Suppressor macrophage treated with lipopolysaccharide for 4 hours (primary cell): ENCODE measurements at places on chromosomes 2 and 18.
A peak's percentile ranks its signal among the peaks of the same experiment; 100 is the strongest.

DNA sequence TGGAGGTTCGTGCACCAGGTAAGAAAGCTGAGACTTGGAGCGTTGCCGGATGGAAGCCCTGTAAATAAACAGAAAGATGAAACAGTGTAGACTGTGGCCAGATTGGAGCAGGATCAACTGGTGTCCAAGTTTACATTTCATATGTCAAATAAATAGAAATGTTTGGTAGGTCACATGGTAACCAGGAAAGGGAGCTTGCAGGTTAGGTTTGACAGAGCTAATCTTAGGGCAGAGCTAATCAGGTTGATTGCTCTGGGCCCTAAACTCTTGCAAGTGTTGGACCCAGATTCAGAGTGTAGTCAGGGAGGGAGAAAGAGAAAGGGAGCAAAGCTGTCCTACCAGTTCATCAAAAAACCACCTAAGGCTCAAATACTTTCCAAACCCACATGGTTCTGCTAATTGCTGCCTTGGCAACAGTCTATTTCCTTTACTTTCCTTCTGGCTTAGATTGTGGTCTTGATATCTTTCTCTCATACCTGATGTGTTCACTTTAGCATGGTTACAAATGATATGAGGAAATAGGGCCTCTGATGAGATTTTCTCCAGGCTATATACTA lies 63.2 kb downstream of the G6PC2 start:
- no peak for DNase-seq

GRCh38 chr2:210092791-210093190 lies 78.4 kb downstream of the KANSL1L start:
- DNase-seq: no peak

GRCh38 chr18:75353357-75353756 lies 74.1 kb downstream of the SMIM21 start:
- DNase-seq: no peak

GRCh38 chr2:179233083-179233490 lies 31.5 kb downstream of the SESTD1 start:
- DNase-seq: peak; percentile 49

DNA sequence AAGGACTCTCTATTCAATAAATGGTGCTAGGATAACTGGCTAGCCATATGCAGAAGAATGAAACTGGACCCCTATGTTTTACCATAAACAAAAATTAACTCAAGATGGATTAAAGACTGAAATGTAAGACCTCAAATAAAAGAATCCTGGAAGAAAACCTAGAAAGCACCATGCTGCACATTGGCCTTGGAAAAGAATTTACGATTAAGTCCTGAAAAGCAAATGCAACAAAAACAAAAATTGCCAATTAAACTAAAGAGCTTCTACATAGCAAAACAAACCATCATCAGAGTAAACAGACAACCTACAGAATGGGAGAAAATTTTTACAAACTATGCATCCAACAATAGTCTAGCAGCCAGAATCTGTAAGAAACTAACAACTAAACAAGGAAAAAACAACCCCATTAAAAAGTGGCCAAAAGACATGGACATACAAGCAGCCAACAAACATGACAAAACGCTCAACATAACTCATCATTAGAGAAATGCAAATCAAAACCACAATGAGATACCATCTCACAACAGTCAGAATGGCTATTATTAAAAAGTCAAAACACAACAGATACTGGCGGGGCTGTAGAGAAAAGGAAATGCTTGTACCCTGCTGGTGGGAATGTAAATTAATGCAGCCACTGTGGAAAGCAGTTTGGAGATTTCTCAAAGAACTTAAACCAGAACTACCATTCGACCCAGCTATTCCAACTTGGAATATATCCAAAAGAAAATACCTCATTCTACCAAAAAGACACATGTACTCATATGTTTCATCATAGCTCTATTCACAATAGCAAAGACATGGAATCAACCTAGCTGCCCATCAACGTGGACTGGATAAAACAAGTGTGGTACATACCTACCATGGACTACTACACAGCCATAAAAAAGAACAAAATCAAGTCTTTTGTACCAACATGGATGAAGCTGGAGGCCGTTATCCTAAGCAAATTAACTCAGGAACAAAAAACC lies 30.6 kb downstream of the SEPTIN10 start:
- DNase-seq: no peak

GRCh38 chr18:40056079-40056692 lies 1898.8 kb upstream of the PIK3C3 start:
- no peak for DNase-seq

DNA sequence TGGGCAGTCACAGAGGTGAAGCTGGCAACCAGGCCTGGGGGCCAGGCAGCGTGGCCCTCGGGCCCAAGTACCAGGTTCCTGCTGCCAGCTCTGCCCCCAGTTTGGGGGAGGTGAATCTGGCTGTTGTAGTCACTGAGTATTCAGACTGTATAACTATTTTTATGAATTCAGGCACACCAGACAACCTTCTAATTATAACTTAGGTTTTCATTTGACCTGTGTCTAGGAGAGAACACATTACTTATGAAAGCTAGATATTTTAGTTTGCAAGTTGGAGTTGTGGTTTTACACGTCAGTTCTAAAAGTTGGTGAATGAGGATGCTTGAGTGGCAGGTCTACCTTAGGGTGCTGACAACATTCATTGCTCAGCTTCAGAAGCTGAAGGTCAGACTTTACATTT lies 71.7 kb downstream of the LIMS1 start:
- no peak for DNase-seq

- no peak for DNase-seq
Observed at GRCh38 chr2:120798567-120799247, 63.0 kb downstream of the GLI2 start.

GRCh38 chr2:133957724-133958480 lies 296.0 kb upstream of the MGAT5 start:
- no peak for DNase-seq

DNA sequence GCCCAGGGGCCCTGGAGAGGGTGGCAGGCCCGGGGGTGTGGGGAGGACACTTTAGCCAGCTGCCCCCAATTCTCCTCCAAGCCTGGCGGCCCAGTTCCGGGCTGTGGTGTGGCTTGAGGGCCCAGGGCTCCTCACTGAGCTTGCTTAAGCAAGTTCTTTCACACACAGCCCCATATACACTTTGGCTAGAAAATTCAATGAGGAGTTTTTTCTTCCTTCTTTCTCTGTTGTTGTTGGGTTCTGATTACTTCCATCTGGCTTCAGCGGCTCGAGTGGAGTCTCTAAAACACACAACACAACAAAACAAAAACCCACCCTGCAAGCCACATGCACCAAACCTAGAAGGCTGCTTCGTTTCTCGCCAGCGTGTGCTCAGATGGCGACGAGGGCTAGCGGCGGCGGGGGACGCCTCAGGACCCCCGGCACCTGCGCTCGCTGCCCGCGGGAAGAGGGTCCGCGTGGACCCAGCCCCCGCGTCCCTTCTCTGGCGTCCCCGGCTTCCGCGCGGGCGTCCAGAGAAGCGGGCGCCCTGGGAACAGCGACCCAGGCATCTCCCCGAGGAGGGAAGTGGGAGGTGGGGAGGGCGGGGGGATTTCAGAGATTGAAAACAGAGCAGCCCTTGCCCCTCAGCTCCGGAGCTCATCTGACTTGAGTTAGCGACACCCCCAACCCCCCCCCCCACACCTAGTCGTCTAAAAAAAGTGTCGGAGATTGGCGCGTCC lies 577 bp upstream of the GLI2 start:
- DNase-seq: no peak

- no peak for DNase-seq
Observed at GRCh38 chr2:37560241-37560848, 111.1 kb downstream of the CDC42EP3 start.

- DNase-seq: peak; percentile 87
Observed at GRCh38 chr2:160650196-160651118, 156.8 kb upstream of the RBMS1 start.

DNA sequence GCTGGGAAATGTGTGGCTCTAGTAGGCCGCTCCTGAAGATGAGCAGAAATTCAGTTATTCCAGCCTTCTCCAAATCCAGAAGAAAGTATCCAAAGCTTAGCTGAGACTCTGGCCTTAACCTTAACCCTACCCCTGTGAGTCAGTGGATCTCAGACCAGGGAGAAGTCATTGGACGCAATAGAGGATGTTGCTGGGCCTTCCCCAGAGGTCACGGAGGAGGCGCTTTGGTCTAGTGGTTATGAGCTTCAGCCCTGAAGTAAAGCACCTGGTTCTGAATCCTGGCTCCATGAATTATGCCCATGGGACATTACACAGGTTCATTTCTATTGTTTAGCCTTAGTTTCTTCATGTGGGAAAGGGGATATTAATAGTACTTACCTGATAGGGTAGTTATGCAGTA lies 24.0 kb downstream of the PKDCC start:
- DNase-seq: peak; percentile 29

DNA sequence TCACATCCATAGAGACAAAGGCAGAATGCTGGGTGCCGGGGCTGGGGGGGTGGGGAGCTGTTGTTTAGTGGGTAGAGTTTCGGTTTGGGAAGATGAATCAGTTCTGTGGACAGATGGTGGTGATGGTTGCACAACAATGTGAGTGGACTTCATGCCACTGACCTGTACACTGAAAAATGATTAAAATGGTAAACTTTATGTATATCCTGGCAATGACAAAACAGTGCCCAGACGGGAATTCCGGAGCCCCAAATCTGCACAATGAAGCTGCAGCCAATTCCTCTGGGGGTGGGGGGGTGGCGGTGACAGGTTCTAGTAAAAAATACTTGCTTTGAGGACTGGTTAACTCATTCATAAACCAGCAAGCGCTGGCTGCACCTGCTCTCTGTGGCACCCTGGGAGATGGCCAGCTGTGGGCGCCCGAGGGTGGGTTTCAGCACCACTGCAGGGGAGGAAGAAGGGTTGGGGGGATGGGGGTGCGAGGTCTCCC lies 81.8 kb upstream of the HPCAL1 start:
- no peak for DNase-seq
